ENCODE measurements at places on chromosomes 12 and 14.

- DNase-seq, result no peak
These were observed 37.0 kb upstream of the STXBP6 start for GRCh38 chr14:25086821-25087396.

DNA sequence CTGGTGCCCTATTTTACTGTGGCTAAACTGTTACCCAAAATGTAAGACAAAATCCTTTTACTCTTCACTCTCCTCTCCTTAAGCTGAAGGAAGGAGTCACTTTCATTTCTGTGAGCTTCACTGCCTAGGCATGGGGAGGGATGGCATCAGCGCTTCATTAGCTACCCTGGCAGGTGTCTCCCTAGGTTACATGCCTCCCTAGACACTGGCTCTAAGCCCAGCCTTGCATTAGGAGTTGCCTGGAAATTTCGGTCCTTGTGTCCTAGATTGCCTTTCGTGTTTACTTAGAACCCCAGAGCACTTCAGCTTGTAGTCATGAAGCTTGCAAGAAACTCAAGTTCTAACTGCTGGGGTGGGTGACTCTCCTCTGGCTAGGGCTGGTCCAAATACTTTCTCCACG lies 520.5 kb upstream of the STXBP6 start:
- no peak for DNase-seq

- peak; percentile 57 for DNase-seq
These were observed 488.5 kb upstream of the TBX3 start for GRCh38 chr12:115172521-115172920.

GRCh38 chr12:67161322-67161918 lies 107.7 kb upstream of the CAND1 start:
- DNase-seq, result peak; percentile 32

- DNase-seq, result no peak
These were observed 19.9 kb downstream of the LRTM2 start for GRCh38 chr12:1839956-1840951.

- DNase-seq, result no peak
These were observed 144.7 kb downstream of the ADGRD1 start for GRCh38 chr12:131098178-131098981.

GRCh38 chr12:85152311-85152729 lies 116.2 kb downstream of the LRRIQ1 start:
- DNase-seq, result no peak

DNA sequence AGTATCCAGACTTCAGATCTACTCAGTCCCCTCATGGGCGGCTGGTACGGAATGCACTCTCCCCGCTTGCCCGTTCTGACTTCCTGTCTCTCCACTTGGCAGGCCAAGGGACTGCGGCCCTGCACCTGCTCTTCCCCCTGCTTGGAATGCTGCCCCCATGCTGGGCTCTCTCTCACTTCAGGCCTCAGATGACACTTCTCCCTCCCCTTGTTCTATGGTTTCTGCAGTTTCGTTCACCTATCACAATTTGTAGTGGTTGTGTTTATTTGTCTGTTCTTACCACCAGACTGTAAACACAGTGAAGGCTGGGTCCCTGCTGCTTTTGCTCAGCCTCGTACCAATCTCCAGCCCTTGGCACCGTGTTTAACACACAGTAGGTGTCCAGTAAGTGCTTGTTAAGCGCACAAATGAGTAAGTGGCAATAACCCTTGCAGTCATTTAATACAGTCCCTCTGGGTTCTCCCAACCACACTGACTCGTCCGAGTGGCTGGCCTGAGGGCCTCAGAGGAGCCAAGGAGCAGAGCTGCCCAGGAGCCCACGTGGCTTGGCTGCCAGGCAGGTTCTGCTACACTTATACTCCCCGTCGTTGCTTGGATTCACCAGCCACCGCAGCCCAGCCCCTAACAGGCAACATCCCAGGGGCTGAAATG lies 11.8 kb downstream of the SLC6A12 start:
- DNase-seq, result no peak

GRCh38 chr12:118874698-118875548 lies 106.4 kb upstream of the SRRM4 start:
- DNase-seq, result no peak

GRCh38 chr14:104149278-104149595 lies 10.8 kb downstream of the KIF26A start:
- DNase-seq, result no peak

DNA sequence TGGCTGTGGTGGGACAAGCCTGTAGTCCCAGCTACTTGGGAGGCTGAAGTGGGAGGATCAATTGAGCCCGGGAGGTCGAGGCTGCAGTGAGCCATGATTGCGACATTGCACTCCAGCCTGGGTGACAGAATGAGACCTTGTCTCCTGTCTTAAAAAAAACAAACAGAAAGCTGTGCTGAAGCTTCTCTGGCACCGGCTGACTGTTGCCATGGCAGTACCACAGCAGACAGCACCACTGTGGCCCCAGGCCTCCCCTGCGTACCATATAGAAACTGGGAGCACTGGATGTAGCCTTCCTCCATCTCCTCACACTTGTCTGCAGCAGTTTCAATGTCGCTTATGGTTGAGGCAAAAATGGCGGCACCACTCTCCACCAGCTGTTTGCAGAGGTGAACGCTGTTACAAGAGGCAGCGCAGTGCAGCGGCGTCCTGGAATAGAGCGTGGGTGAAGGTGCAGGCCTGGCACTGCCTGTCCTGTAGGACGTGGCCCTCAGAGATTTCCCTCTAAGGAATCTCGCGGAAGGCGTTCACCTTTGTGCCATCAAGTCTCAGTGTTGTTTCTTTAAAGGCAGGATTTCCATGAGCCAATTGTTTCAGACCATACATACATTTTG lies 21.9 kb downstream of the ZFYVE21 start:
- no peak for DNase-seq

DNA sequence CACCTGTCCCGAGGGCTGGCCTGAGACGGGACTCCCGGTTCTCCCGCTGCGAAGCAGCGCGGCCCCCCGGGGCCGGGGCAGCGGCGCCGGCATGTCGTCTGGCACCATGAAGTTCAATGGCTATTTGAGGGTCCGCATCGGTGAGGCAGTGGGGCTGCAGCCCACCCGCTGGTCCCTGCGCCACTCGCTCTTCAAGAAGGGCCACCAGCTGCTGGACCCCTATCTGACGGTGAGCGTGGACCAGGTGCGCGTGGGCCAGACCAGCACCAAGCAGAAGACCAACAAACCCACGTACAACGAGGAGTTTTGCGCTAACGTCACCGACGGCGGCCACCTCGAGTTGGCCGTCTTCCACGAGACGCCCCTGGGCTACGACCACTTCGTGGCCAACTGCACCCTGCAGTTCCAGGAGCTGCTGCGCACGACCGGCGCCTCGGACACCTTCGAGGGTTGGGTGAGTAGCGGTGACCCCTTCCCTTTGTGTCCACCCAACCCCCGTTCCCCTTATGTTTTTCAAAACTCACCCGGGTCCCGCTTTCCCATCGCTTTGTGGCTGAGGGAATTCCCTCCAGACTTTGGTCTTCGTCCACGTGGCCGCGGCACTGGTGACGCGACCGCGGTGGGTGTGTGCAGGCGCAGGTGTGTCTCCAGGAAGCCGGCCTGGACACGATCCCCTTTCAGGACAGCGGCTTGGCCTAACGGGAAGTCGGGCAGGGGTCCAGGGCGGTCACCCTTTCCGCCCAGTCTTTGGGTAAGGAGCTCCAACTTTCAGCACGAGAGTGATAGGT lies 826 bp downstream of the PRKCH start:
- DNase-seq, result no peak

DNA sequence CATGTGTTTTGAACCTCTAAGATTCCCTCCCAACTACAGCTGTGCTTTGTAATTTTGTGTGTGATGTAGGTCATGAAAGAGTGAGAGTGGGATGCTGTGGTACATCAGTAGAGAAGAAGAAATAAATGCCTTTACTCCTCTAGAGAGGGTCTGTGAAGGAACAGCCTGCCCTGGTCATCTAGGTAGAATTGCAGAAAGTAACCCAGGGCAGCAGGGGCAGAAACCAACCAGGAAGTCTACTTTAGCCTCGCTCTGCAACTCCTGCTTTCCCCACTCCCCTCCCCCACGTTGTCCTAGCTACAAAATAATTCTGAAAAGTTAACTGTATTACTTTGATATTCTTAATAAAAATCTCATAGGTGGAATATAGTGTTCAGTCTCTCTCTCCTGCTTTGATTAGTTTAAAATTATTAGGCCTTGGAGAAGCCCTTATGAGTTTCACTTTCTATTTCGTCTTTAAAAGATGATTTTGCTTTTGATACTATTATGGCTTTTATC lies 7.5 kb downstream of the TBK1 start:
- DNase-seq, result no peak

DNA sequence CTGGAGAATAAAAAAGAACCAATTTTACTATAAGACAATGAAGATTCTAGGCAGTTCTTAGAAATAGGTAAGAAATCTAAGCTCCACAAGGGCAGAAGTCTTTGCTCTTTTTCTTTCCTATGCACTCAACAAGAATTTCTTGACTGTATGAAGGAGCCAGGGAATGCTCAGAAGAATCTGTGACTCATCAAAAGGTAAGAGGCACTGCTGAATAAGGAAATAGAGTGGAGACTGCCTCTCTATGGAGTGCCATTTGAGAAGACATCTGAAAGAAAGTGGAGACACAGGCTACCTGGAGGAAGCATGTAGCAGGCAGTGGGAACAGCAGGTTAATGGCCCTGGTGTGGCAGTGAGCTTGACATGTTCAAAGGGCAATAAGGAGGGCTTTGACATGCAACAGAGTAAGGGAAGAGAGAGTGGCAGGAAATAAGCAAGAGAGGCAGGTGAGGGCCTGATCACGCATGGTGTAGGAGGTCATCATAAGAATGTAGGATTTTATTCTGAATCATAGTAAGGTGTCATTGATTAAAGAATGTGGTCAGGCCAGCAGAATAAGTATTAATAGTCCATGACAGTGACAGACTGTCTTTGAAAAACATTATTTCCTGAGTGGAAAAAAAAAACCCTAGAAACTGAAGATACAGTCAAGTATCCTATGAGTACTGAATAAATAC lies 446.7 kb upstream of the GARIN6 start:
- no peak for DNase-seq

DNA sequence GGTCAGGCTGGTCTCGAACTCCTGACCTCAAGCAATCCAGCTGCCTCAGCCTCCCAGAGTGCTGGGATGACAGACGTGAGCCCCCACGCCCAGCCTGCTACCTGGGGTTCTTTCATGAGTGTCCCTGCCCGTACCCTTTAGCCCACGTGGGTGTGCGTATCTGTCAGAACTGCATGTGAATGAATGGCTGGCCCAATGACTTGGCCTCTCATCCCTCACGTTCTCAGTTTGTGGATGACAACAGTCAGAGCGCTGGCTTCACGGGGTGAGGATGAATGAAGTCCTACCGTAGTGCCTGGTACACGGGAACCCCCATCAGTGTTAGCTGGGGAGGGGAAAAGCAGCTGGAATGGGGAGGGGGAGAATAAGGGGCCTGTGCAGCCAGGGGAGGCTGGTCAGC lies 16.1 kb upstream of the ZDHHC22 start:
- DNase-seq, result no peak

DNA sequence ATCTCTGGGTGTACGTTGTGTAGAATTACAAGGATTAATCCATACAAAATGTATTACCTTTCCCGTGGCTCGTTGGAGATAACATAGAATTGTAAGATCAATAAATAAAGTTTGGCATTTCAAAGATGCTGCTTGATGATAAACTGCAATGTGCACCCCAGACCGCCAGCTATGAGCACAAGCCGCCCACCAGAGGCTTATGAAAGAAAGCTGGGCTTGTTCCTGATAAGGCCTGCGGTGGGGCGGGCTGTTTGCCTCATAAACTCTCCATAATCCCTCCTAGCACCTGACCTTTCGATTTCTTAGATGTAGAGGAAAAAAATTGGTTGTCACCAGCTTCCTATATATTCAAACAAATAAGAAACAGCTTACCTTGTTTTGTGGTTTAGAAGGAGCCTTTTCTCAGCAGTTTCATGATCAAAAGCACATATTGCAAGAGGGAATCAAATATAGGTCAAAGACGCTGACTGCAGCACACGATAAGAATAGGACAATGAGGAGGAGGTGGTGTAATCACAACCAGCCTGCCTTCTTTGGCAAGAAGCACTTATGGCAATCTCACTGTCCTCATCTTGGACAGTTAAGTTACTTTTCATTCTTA lies 293.6 kb downstream of the RMST start:
- DNase-seq, result no peak

- DNase-seq, result no peak
These were observed 11.5 kb downstream of the UBE2N start for GRCh38 chr12:93430280-93430679.

DNA sequence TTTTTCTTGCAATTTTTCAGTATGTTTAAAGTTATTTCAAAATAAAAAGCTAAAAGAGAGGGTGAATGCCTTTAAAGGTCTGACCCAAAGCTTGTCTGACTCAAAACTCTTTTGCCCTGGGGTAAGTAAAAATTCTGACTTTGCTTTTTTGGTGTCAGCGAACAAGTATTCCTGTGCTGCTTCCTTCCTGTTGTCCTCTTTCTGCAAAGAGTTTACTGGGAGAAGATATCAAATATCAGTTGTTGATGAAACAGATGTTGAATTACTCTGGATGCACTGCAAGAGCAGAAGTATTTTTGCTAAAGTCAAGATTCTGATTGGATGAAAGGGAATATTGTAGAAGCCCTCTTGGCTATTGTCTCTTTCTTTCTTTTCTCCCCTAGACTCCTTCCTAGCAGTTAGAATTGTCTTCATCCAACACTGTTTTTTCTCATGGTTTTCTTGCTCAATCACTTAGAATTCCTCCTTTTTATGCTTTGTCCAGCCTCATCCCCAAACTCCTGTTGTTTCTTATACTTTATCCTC lies 62.0 kb downstream of the DACT1 start:
- DNase-seq, result peak; percentile 25

- DNase-seq, result peak; percentile 58
These were observed 163.6 kb upstream of the PLEKHG7 start for GRCh38 chr12:92539110-92539749.

DNA sequence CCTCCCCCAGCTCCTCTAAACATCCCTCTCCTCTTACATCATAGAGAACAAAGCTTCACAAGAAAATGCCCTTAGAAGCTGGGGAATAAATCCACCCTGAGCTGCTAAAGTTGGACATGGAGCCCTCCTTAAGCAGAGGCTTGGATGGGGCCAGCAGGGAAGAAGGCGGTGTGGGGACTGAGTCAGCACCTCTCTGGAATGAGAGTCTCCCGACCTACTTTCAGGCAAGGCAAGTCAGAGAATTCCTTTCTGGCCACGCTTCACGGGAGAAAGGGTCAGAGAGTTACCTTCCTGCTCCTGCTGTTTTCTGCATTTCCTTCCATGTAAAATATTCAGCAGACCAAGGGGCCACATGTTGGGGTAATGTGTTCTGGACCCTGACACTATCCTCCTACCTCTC lies 113.3 kb upstream of the PRB2 start:
- peak; percentile 51 for DNase-seq

DNA sequence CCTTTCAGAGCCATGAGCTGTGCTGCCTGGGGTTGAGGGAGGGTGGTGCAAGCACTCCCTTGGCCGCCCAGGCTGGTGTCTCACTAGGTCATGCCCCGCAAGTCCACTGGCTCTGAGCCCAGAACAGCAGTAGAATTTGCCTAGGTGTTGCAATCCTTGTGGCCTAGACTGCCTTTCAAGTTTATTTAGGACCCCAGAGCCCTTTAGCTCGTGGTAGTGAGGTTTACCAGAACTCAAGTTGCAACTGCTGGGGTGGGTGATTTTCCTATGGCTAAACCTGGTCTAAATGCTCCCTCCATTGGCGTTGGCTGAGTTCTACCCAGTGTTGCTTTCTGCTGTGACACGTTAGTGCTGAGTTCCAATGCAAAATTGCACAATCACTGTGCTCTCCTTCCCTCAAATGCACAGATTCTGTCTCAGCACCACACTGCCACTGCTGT lies 287.2 kb downstream of the BCAT1 start:
- peak; percentile 76 for DNase-seq

Measured in EL (cell line).